ENCODE measurements at places on chromosomes 2 and 18.

DNA sequence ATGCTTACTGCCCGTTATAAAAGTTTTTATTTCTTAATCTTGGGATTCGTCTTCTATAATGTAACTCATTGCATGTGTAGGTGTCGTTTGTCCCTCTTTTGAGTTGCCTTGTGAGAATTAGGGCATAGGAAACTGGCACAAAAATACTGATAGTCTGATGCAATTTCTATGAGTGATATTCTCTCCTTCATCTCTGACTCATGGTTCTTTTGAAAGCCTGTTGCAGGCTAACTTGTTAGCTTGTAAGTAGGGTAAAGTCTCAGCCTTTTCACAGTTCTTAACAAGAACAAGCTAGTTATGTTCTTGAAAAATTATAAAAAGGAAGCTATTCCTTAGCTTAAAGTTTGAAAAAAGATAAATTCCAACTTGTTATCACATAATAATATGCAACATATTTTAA lies 1085.4 kb upstream of the NRXN1 start:
- DNase-seq: no peak

- no peak for DNase-seq
These were observed 48.9 kb downstream of the FRZB start for GRCh38 chr2:182817558-182817957.

DNA sequence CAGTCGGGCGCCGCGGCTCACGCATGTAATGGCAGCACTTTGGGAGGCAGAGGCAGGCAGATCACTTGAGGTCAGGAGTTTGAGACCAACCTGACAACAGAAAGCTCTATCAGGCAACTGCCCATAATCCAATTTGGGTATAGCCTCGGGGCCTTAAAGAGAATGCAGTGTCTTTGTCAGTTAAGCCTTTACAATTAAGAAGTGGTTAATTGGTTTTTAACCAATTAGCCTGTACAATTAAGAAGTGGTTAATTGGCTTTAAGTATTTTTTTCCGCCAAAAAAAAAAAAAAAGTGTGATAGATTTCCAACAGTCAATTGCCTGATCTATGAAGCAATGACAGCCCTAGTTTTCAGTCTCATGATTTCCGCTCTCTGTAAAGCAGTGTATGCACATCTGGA lies 74.6 kb upstream of the NARS1 start:
- DNase-seq: no peak

- DNase-seq: no peak
These were observed 189.9 kb downstream of the SLC4A10 start for GRCh38 chr2:161814008-161814660.

DNA sequence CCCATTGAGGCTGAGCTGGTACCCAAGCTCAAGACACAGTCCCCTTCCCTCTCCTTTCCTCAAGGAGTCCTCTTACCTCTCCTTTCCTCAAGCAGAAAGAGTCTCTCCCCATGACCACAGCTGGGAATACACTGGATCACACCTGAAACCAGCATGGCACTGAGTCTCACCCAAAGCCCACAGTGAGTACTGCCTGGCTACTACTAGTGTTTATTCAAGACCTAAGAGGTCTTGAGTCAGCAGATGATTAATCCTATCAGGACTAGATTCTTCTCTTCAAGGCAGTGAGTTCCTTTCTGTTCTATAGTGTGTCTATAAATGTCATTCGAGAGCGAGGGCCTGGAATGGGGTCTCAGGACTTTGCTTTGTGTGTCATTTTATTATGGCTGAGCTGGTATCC lies 111.4 kb downstream of the METTL4 start:
- no peak for DNase-seq

DNA sequence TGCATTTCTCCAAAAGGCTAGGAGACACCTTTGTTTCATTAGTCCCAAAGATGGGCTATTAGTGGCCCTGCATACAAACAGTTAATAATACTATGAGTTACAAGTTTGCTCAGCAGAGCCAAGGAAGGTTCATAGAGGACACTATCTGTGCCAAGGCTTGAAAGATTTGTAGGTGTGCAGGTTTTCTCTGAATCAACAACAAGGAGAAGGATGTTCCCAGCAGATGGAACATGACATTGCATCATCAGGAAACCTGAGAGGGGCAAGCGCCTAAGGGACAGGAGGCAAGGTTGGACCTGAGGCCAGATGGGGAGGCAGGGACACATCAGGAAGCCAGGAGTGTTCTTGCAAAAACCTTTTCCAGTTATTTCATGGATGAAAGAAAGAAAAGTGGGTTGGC lies 35.4 kb upstream of the STK17B start:
- DNase-seq: no peak

GRCh38 chr18:36155851-36156757 lies 26.4 kb downstream of the ELP2 start:
- no peak for DNase-seq

DNA sequence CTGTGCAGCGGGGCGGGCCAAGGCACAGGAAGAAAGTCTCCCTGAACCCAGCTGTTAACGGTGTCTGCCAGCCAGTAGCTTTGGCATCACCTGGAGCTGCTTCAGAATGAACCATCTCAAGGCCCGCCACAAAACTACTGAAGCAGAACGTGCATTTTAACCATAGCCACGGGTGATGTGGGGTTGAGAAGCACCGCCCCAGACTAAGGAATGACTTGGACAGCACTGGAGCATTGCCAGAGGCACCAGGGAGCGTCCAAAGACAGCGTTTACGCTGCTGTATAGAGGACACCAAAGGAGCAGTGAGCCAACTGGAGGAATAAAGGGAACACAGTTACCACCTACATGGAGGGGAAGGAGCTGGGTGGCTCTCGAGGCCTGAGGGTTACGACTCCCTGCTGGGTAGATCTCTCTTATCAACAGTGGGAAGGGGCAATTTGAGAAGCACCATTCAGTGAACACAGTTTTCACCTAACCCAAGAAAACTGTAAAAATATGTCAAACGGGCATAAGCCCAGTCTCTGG lies 28.4 kb upstream of the LONRF2 start:
- DNase-seq: no peak

DNA sequence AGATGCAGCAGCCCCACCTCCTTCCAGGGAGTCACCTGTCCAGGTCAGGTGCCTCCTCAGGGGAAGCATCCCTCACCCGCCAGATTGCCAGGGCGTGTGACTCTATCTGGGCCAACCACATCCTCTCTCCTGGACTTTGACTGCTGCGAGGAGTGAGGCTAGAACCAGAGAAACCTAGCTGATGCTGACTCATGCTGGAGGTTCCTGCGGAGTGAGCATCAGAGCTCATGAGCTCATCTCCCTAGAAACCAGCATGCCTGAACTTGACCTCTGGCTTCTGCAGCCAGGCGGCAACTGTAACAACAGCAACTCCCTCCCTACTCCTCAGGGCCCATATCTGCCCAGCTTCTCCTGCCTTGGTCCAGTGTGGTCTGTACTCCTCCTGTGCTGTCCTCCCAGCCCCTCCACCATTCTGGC lies 28.3 kb upstream of the NT5DC4 start:
- no peak for DNase-seq

DNA sequence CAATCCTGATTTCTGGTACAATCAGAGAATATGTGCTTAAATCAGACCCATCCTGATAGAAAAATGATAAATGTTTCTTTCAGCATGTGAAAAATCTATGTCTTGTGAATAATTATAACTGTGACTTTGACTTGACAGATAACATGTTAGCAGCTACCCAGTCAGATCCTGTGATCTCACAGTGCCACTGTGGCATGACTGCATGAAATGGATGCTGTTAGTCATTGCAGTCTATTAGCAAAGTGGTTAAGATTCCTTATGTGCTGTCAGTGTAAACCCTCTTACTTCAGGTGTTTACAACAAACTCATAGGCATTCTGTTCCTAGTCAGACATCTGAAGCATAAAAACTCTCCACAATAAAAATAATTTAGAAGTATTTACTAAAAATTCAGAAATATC lies 244.6 kb upstream of the RND3 start:
- no peak for DNase-seq

GRCh38 chr2:100786297-100786658 lies 33.7 kb upstream of the NPAS2 start:
- peak; percentile 5 for DNase-seq

DNA sequence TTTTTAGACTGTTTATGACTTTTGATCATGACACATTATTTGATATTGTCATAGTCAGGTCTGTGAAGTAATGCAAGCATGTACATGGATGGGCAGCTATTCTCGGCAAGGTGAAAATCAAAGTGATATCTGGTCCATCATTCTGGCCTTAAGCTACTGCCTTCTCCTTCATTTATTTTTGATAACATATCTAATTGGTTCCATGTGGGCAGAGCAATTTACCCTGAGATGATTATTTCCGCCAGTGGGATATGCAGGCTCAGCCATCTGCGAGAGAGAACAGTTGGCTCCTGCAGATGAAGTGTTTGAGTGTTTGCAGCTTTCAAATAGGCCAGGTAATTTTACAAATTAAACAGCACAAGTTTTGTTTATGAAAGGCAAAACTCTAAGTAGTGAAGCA lies 116.4 kb downstream of the LYPD6 start:
- no peak for DNase-seq

DNA sequence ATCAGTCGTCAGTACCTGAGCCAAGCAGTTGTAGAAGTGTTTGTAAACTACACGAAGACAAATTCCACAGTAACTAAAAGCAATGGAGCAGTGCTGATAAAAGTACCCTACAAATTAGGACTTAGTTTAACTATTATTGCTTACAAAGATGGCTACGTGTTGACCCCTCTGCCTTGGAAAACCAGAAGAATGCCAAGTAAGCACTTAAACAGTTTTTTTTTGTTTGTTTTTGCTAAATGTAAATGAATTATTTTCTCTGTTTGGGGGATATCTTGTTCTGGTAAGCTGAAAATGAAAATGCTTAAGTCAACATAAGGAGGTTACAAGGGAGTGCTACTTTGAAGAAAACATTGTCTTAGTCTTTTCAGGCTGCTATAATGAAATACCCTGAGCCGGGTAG lies 46.4 kb downstream of the FAM171B start:
- DNase-seq: no peak

DNA sequence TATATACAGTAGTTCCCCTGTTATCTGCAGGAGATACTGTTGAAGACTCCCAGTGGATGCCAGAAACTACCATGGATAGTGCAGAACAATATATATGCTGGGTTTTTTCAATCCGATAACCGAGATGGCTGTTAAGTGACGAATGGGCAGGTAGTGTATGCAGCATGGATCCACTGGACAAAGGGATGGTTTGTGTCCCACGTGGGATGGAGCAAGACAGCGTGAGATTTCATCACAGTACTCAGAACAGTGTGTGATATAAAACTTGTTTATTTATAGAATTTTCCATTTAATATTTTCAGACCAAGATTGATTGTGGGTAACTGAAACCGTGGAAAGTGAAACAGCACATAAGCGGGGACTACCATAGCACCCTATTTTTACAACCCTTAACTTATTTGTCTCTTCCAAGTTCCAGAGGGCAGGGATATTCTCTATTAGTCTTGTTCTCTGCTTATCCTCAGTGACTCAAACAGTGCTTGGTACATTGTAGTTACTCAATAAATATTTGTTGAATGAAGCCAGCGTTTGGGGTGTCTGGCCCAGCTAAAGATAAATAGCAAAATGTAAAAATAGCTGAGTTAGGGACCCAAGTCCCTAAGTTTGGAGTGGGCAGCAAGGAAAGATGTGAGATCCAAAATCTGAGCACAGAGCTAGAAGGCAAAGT lies 50.0 kb downstream of the RHBDD1 start:
- no peak for DNase-seq

GRCh38 chr2:121034551-121034950 lies 250.5 kb downstream of the TFCP2L1 start:
- no peak for DNase-seq

GRCh38 chr2:88692187-88692586 lies 714 bp downstream of the RPIA start:
- no peak for DNase-seq

- no peak for DNase-seq
These were observed 361.1 kb downstream of the INSIG2 start for GRCh38 chr2:118449401-118449800.

DNA sequence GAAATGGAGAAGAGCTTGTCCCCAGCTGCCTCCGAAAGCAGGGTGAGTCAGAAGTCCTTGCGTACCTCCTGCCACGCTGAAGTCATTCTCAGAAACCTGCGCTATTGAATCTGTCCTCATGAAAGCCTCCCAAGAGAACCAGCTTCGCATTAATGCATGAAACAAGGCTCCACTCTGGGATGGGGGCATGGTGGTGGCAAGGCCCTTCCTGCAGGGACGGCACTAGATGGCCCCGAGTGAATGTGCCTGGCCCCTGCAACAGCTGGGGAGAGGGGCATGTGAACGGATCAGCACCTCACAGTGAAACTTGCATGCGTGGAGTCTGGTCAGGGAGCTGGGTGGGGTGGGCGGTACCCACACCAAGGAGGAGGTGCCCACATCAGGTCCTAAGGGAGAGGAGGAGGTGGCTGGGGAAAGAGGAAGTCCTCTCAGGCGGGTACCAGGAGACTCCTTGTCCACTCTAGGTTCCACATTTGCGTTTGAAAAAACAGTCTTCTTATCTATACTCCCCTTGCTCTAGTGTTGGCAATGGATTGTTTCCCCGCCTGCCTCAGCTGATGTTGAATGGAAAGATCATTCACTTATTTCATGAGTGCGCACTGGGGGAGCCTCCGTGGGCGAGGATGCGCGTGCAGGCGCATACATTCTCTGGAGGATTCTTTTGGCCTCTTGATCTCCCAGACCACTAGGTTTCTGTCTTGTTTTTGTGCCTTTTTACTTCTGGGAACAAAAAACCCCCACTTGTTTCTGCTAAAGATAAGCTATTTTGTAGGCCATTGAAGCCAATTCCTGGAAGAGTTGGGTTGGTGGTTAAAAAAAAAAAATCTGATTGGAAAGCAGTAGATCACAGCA lies 104.7 kb downstream of the KLHL29 start:
- no peak for DNase-seq

DNA sequence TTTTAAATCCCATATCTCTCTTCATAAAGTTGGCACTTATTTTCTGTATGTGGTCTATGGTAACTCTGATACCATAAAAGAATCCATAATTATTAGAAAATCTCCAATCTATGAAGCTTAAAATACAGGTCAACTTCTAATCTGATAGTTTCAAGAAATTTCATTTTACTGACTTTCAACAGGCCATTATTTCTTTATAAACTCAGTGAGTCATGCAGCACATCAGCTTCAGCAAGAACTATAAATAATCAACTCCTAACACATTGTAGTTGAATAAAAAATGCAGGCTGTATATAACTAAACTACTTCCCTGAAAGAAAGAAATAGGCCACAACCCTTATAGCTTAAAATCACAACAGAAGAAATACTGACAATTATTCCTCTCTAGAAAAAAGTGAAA lies 204.3 kb upstream of the CCDC150 start:
- no peak for DNase-seq

- no peak for DNase-seq
These were observed 1732.3 kb upstream of the PIK3C3 start for GRCh38 chr18:40222776-40223175.

GRCh38 chr18:6311456-6312215 lies 103.1 kb downstream of the L3MBTL4 start:
- no peak for DNase-seq

DNA sequence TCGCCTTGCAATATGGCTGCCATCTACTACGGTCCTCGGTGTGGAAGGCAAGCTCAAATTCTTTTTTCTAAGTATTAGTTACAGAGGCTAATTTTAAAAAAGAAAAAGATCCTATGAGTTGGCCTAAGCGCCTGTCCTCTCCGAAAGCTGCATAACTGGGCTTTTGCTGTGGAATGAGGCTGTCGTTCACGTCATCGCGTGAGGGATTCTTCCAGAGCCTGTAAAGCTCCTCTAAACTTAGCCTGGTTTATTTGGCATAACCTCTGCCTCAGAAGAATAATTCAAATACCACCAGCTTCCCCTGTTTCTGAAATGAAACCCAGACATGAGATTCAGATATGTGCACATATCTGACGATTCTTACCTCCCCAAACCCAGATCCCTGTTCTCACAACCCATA lies 187.4 kb downstream of the DNER start:
- no peak for DNase-seq

Measured in NCI-H187 treated with DMSO at 0.1 percent for 48 hours (cell line).